RPMI7951 (cell line): ENCODE measurements at places on chromosomes 2 and 18. TPM values are rescaled to one million over a fixed set of nuclear protein-coding genes. Genes with fewer than 3 reads are reported as not detected.
A peak's percentile ranks its signal among the peaks of the same experiment; 100 is the strongest.

The CD8A gene
- not detected in 2 replicates for total RNA-seq

The C2orf69 gene
- 22.5 and 22.6 TPM in 2 replicates for total RNA-seq

The CTAGE1 gene
- 0.68 and 1.3 TPM in 2 replicates for total RNA-seq

The CHRND gene
- not detected in 2 replicates for total RNA-seq

The TMEM178A gene
- total RNA-seq = 0.10 TPM in 1 of 2 replicates, not detected in the other

The CRYBA2 gene
- total RNA-seq = 0.20 TPM in 1 of 2 replicates, not detected in the other

The GDF7 gene
- not detected in 2 replicates for total RNA-seq

The MTLN gene
- total RNA-seq = 108 and 109 TPM in 2 replicates

The OXER1 gene
- not detected in 2 replicates for total RNA-seq

The ICOS gene
- total RNA-seq = not detected in 2 replicates

The CXCR2 gene
- not detected in 2 replicates for total RNA-seq

The PAIP2B gene
- total RNA-seq = 0.48 and 0.49 TPM in 2 replicates

The LRRC30 gene
- total RNA-seq = not detected in 2 replicates

The VWA3B gene
- 0.29 TPM in 1 of 2 replicates, not detected in the other for total RNA-seq

The FSHR gene
- not detected in 2 replicates for total RNA-seq

DNA sequence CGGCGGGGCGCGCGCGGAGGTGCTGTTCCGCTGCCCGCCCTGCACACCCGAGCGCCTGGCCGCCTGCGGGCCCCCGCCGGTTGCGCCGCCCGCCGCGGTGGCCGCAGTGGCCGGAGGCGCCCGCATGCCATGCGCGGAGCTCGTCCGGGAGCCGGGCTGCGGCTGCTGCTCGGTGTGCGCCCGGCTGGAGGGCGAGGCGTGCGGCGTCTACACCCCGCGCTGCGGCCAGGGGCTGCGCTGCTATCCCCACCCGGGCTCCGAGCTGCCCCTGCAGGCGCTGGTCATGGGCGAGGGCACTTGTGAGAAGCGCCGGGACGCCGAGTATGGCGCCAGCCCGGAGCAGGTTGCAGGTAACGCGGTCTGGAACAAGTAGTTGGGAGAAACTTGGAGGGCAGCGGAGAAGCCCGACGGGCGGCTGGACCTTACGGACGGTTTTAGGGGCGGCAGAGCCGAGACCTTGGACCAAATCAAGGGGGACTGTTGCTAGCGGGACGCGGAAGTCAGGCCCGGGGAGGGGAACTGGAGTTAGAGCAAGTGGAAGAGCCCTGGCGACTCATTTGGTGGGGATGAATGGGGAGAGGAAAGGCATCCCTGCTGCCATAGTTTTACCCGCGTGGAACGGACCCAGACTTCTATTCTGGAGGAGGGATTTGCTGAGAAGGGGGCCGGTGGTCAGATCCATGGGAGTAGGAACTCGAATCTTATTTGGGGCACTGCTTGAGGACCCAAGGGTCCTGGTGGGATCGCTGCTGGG lies 573 bp downstream of the IGFBP2 start:
- no peak for DNase-seq

- DNase-seq = no peak
These were observed 53.0 kb downstream of the ICOS start for GRCh38 chr2:203989521-203989920.

GRCh38 chr2:146879882-146880281 lies 964.9 kb upstream of the ACVR2A start:
- DNase-seq = peak; percentile 3

- DNase-seq = peak; percentile 47
These were observed 716.4 kb downstream of the RNF144A start for GRCh38 chr2:7633566-7634153.

DNA sequence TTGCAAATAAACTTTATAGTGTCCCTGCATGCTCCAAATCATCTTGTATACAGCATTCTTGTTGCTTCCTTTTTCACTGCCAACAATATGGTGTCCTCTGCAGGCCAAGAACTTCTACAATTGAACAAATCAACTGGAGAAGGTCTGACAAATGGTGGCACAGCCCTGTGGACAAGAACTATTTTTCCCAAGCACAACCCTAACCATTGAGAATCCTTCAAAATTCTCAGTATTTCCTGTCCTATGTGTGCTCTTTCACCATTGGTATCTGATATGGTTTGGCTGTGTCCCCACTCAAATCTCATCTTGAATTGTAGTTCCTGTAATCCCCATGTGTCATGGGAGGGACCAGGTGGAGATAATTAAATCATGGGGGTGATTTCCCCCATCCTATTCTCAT lies 865.1 kb upstream of the ACVR2A start:
- DNase-seq = no peak

- peak; percentile 2 for DNase-seq
These were observed 894.5 kb upstream of the POU3F3 start for GRCh38 chr2:103959174-103960128.

- DNase-seq = no peak
These were observed 39.6 kb downstream of the ITGAV start for GRCh38 chr2:186629250-186629996.

- DNase-seq = no peak
These were observed 24.8 kb downstream of the DSG4 start for GRCh38 chr18:31401156-31402025.

DNA sequence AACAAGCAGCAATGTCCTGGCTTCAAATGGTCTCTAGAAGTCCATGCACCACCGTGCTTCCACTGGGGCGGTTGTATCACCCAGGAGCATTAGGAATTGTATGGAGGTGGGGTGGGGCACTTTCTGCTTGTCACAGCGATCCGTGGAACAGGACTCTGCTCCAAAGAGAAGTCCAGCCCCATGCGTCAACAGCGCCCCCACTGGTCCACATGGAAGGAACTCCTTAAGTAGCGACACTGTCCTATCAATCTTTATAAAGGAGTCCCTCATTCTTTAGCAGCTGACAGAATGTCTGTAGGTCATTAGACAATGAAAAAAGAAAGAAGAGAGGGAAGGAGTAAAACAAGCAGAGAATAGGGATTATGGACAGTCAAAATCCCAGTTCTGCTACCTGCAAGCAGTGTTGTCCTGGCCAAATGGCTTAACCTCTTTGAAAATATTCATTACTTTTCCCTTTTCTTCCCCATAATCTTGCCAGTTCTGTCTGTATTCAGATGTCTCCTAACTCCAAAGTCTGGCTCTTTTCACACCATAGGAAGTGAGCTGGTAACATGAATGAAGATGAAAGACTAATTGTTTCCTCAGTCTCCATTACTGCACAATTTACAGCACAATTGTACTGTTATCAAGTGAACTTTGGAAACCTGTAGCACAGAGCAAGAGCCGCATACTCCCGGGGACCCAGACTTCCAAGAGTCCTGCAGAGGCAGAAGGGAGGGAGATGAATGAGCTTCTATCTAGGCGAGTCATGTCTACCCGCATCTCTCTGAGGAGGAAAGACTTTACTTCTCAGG lies 9.9 kb downstream of the NFE2L2 start:
- peak; percentile 43 for DNase-seq

- DNase-seq = peak; percentile 26
These were observed 6.7 kb upstream of the ADCY3 start for GRCh38 chr2:24926602-24927252.

DNA sequence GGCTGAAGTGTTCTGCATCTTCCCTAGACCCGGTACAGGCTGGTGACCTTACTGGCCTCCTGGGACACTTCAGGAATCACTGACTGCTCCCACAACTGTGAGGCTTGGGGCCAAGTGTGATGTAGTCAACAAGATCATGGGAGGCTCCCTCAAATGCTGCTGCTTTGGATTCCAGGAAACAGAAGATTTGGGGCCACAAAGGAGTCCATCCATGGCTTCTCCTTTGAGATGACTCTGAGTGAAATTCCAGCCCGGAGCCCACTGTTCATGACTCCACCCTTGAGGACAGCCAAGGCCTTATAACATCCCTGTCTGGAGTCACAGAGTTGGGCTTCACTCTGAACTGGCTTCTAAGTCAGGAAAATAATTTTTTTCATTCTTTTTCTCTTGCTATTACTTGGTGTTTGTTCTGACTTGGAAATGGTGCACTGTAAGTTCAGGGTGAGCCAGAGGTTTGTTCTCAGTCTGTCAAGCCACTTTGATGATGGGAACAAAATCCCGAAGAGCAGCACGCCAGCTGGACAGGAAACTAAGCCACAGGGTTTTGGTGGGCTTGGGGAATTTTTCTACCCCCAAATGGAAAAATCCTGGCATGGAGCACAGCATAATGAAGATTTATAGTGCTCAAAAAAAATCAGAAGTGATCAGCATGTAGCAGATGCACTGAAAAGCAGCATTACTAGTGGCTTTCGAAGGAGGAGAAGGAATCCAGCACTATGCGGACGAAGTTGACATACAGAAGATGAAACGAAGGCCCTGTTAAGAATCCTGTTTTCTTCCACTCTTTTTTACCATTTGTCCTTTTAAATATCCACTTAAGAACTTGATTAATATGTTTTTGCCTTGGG lies 98.1 kb upstream of the ZFP36L2 start:
- no peak for DNase-seq

- no peak for DNase-seq
These were observed 75.9 kb downstream of the RAD51AP2 start for GRCh38 chr2:17442334-17442733.

GRCh38 chr2:38509314-38509946 lies 93.3 kb downstream of the HNRNPLL start:
- peak; percentile 86 for DNase-seq

DNA sequence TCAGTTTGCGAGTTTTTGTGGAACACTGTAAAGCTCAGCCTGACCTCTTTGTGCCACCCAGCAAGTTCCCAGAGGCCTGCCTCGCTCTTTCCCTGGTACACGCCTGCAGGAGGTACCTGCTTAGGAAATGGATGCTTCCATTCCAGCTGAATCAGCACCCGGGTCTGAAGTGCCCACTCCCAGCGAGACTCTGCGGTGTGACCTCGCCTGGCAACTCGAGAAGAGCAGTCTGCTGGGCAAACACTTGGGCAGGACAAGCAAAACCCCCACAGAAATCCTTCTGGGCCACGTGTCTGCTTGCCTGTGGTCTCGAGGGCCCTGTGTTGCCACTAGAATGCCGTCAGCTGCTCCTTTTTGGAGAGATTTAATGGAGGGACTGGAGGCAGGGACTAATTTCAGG lies 127.6 kb downstream of the MAPK4 start:
- no peak for DNase-seq

DNA sequence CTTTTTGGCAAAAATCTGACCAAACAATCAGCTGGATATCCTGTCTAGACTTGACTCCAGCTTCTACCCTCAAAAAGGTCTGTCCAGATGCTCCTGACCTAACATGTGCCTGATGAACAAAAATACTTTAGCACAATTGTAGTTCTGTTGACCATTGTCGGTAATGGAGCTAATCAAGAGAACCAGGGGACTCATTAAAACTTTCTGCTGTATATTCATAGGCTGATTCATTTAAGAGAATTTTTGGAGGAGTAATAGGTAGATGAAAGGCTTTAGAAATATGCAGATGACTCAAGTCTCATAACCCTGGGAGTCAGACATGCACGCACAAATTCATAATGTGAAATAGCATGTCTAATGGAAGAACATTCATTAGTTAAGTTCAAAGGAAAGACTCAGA lies 514.2 kb downstream of the TXNL1 start:
- peak; percentile 61 for DNase-seq

DNA sequence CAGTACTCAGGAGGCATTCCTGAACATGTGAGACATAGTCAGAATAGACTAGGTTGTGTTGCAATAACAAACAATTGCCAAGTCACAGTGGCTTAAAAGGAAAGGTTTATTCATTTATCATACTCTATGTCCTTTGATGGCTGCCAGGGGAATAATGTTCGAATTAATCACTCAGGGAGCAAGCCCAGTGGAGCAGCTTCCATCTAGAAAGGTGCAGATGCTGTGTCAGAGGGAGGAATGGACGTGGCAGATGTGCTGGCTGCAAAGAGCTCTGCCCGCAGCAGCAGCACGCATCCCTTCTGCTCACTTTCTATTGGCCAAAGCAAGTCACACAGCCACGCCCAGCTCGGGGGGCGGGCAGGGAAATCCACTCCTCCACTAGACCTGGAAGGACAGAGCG lies 105.9 kb upstream of the AQP4 start:
- DNase-seq = no peak

- DNase-seq = peak; percentile 97
These were observed 76.7 kb downstream of the MERTK start for GRCh38 chr2:111975053-111975552.

- peak; percentile 58 for DNase-seq
These were observed 51.7 kb upstream of the SMIM21 start for GRCh38 chr18:75478996-75479880.
